Stimulated activated CD4-positive, alpha-beta T cell treated with anti-CD3 and anti-CD28 coated beads, Interleukin-4, amount 100 ng/mL, for 24 hours (primary cell): ENCODE measurements at places on chromosomes 6 and 20.

- no peak for DNase-seq
Measured at GRCh38 chr6:139801571-139802321, 427.3 kb upstream of the CITED2 start.

DNA sequence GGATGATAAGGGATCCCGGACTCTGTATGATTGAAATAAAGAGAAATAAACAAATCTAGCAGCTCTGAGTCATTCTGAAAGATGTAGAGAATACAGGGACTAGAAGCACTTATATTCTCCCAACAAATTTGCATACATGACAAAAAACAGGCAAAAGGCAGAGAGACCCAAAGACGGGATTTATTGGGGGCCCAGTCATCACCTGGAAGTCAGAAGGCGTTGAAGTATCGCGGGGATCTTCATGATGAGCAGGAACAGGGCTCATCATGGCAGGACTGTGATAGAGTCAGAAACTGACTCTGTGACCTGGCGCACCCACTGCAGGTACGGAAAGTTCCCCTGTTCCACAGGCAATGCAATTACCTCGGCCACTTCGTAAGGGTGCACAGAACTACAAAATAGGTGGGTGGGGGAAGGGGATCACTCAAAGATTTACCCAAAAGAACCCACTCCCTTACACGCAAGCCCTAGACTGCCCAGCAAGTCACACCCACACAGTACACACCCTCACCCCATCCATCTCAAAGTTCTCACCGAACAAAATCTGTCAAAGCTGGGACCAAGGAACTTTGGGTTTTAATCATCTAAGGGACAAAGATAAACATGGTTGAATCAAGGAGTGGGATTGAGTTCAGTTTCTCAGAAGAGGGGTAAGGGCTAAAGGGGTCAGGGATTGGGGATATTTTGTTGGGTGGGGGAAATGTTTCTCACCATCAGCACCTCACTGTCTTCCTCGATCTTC, 1.4 kb downstream of the CUTA start:
- peak; percentile 54 for DNase-seq

DNA sequence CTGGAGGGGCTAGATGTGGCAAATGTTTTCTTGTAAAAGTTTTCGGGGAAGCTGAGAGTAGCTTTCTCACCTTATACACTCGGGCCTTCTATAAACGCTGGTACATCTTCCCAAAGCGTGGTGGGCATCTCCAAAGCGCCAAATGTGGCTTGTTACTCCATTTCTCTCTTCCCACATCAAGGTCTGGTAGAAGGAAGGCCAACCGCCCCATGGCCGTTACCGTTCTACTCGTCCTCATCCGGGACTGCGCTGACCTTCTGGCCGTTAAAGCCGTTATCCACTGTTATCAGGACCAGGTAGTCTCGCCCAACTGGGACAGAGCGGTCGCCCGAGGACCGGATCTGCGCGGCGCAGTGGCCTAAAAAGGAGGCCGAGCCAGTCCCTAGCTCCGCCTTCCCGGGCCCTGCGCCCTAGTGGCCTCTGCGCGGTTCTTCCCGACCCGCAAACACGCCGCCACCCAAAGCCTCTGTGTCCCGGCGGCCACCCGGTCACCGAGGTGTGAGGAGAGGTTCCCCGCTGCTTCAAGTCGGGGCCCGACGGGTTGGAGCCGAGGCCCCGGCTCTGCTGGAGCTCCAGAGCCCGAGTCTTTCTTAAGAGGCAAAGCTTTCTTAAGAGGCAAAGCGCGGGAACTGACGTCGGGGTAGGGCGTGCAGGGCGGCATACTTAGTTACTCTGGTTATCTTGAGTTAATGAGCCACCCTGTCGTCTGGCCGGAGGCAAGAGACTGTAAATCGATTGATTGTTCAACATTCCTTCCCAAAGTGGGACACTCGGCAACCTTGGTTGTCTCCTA, 90.5 kb downstream of the GPX5 start:
- no peak for DNase-seq

DNA sequence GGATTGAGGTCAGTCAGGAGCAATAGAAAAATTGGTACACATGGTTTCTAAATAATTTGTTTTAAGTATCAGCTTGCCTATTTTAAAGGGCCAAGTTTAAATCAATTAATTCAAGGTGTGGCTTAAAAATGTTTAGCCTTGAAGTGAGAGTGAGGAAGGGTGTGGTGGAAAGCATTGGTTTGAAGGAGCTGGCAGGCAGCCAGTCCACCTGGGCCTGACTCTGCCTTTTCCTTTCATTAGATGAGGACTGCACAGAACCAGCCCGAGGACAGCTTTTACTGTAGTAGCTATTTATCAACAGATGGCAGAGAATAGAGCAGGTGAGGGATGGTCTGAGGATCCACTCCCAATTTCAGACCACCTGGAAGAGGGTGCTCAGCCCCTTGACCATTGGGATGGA, 42.4 kb downstream of the DHX35 start:
- DNase-seq, result peak; percentile 8

DNA sequence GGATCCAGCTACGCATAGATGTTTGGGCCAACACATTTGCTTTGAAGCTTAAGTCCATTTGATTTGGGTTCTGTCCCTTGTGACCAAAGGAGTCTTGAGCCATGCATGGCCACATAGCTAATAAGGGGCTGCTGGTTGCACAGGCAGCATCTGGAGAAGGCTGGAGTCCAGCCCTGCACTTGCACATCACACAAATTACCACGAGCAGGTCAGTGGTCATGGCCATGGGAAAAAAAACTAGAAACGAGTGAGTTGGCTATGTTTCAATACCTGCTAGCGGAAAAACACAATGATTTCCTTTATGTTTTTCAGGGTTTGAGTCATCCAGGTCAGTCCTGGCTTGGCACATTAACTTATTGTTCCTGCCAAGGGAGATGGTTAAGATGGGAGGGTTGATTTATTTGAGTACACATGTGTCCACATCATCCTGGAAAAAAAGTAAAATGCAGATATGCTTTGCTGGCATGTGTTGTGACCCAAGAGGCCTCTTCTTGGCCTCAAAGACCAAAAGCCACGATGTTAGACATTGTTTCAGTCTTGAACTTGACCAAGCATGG, 5.6 kb upstream of the STX16 start:
- no peak for DNase-seq

- no peak for DNase-seq
Measured at GRCh38 chr6:1047981-1048541, 263.8 kb upstream of the FOXQ1 start.

- no peak for DNase-seq
Measured at GRCh38 chr6:142339113-142339512, 37.3 kb downstream of the ADGRG6 start.

- no peak for DNase-seq
Measured at GRCh38 chr6:150410906-150411305, 42.1 kb downstream of the IYD start.

DNA sequence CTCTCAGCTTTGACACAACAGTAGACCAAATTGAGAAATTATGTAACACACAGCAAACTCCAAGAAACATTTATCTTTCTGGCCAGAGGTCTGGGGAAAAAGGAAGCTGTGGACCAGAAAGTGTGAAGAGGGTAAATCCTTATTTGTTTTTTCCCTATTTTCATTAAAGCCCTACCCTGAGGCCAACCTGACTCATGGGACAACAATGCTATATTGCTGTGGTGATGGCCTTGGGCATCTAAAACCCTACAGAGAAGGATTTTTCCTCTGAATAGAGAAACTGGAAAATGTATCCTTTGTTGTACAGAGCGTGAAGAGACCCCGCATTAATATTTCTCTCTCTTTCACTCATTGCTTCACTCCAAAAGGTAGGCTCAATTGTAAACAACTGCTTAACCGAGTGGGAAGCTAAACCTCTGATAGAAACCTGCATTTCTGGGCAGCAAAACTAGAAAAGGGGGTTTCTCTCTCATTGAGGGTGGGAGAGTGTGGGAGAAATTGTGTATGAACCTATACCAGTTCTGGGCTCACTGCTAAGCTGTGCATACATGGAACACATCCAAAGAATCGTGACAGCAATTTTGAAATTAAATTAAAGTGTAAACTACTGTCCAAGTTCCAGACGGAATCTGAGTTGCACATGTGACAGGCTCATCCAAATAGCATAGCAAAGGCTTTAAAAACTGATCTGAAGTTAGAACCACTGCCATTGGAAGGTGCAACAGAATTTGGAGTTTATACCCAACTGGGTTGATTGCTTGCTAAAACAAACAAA, 175.5 kb downstream of the CLVS2 start:
- DNase-seq, result no peak

DNA sequence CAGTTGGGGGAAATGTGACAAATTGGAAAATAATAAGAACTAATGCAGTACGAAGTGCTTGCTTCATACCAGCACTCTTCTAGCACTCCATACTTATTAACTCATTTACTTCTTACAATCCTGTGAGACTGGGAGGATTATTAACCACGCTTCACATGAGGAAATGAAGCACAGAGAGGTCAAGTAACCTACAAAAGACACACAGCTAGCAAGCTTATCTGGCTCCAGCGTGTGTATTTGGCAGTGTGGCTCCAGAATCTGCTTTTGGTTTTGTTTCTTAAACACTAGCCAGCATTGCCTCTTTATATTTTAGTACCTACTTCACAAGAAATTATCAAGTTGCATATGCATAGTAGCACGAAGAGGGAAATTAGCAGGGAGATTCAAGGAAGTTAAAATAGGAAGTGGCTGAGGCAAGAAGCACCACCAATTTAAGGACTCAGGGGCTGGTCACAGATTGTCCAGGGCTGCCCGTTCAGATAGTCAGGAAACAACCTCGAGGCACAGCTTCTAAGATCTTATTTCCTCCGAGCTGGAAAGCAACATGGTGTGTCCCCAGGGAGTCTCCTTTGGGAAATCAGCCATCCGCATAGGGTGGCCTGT, 302.7 kb upstream of the PRDM1 start:
- DNase-seq, result no peak

DNA sequence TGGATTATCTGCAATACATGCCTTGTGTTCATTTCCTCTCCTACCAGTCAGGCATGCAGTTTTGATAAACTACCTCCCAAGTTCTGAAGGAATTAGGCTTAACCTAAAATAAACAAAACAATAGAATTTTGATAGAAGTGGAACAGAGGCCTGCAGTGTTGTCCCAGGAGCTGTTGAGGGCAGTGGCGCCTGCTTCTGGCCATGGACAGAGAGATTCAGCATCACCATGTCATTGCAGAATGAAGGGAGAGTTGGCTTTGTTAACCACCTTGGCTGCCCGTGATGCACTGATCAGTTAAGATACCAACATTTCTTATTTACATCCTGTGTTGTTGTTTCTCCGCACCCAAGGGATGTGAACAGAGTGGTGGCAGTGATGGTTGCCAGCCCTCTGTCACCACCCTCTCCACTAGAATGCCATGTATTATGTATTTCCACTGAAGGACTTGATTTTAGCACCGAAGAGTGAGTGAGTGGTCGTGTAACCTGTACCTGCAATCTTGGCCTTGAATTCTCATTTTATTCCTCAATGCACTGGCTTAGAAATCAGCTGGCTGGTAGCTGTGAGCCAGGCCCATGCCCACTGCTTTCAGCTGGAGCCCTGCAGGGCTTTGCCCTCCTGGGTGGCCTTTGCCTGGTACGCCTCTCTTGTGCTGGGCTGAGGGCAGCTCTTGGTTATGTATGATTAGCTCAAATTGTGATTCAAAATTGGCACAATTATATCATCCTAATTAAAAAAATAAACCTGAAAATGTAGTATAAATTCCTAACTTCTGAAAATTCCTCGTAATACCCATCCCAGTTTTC, 56.5 kb downstream of the SHLD1 start:
- DNase-seq, result no peak

DNA sequence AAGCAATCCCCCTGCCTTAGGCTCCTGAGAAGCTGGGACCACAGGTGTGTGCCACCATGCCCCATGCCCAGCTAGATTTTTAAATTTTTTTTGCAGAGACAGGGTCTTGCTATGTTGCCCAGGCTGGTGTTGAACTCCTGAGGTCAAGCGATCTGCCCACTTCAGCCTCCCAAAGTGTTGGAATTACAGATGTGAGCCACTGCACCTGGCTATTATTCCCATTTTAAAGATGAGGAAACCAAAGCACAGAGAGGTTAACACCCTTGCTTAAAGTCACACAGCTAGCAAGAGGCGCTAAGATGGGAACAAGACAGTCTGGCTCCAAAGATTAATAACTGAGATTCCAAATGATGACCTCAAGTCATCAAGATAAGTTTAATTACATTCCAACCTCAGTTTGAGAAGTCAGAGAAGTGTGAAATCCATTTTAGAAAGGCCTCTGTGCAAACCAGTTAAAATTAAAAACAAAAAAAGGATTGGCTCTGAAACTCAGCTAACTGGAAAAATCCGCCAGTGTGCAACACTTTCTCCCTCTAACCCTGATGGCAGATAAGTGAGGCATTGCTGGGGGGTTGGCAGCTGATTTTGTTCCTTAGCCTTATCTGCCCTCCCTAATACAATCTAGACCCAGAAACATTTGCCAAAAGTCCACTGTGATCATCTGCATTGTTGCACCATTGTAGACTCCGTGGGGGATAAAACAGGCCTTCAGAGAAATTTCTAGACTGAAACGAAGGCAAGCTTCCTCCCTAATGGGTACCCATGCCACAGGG, 55.5 kb downstream of the CPNE5 start:
- no peak for DNase-seq

DNA sequence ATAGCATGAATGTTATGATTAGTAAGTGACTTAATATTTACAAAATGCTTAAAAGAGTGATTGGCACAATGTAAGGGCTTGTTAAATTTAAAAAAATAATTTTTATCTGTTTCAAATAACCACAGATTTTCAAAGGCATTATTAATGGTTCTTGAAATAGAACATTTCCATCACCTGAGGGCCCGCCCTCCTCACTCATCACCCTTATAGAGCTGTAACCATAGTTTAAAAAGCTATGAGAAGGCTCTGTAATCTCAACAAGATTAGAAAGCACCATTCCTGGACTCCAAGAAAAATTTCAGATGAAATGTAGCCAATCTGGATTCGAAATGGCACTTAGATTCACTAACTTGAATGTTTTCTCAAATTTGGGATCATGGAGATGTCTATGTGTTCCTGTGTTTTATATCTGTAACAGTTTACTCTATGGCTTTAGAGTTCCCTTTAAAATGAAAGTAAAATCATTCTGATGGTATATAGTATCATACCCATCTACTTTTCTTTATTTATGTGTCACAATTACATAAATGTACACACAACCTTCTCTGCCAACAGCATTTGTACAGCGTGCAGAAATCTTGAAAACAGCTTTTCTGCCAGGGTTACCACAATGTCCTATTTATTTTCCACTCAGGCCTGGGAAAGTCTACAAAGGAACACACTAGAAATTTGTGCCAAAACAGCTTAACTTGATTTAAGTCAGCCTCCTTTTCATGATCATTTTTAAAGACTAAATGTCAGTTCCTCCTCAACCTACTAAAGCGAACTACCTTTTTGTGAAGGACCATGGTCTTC, 207.7 kb downstream of the TBX18 start:
- no peak for DNase-seq

GRCh38 chr20:1456300-1456699, 10.3 kb downstream of the NSFL1C start:
- no peak for DNase-seq

GRCh38 chr6:89566008-89566800, 72.3 kb downstream of the LYRM2 start:
- no peak for DNase-seq
